Fibroblast of upper back skin (primary cell): ENCODE measurements at places on chromosomes 1 and 21.

- DNase-seq: peak; percentile 24
Observed at GRCh38 chr1:14366091-14367018, 232.1 kb upstream of the KAZN start.

DNA sequence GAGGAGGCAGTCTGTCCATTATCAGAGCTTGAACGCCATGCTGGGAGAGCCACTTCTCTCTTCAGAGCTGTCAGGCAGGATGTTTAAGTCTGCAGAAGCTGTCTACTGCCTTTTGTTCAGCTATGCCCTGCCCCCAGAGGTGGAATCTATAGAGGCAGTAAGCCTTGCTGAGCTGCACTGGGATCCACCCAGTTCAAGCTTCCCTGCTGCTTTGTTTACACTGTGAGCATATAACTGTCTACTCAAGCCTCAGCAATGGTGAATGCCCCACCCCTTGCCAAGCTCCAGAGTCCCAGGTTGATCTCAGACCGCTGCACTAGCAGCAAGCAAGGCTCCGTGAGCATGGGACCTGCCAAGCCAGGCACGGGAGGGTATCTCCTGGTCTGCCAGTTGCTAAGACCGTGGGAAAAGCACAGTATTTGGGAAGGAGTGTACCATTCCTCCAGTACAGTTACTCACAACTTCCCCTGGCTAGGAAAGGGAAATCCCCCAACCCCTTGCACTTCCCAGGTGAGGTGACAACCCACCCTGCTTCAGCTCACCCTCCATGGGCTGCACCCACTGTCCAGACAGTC lies 32.5 kb downstream of the RGS13 start:
- DNase-seq: no peak

DNA sequence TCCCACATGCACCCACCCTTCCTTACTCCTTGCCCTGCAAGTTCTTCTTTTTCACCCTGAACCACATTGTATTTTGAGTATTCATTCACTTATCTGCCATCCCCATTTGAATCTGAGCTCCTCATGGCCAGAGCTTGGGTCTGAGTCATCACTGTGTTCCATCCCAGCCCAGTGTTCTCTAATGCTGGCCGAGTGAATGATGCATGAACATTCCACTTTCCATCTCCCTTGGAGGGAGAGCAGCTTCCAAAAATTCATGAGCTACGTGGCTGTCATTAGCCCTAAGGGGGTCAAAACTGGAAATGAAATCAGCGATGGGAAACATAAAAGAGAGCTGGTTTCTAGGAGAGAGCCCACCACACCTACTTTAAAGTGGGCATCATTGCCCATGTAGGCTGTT lies 187.0 kb upstream of the USP24 start:
- peak; percentile 84 for DNase-seq

DNA sequence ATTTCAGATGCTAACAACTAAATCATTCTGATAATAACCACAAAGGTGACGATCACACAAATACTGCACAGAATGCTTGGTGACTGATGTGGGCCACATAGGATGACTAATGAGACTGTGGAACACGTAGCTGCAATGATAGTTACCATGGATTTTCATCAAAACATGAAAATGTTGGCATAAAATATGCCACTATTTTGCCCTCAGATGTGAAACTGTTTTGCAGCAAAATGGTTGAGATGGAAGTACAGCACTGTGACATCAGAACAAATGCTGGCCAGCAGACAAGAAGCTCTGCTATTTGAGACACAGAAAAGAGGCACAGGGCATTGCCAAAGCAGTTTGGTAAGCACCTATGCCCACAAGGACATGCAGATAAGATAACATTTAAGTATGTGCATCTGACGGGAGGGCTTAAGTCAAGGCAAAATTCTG lies 83.8 kb downstream of the NIBAN1 start:
- no peak for DNase-seq

DNA sequence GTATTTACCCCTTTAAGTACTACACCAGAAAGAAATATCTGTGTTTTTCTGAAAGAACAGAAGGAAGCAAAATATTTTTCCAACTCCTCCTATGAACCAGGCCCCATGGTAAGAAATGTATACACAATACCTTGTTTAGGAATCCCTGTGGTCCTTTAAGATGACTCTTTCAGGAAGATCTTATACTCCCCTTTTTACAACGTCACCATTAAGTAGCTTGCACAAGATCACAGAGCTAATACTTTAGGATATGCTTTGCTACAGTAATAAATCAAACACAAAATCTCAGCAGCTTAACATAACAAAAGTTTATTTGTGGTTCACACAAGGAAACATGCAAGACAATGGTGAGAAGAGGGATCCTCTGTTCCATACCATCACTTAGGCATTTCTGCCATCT lies 8.8 kb upstream of the LAMB3 start:
- DNase-seq: no peak

DNA sequence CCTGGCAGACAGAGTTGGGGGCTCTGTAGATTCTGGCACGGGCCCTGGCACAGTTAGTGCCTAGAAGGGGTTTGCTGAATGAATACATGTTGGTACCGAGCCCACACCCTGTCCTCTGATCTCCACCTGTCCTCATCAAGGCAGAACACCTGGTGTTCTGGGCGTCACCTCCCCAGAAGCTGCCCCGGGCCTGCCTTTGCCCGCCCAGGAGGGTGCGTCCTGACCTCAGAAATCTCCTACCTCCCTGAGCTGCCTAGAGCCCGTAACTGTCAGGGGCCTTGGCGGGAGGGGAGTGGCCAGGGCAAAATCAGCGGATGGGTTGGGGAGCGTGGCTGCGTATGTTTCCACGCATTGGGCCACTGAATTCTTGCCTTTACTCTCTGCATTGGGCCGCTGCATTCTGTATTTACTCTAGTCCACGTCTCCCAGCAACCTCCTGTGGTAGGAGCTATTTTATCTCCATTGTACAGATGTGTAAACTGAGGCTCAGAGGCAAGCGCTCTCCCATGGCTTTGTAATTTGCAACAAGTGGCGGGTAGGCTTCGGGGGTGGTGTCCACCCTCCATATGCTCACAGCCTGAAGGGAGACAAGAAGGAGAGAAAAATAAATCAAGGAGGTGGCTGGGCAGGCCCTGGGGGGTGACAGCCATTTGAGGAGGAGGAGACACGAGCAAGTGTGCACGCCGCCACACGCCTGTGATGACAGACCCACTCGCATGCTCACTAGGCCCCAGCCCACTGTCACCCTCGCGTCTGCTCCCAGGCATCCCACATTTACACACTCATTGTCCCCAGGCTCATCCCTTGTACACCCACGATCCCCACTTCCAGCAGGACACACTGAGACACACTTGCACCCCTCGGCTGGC lies 95.7 kb upstream of the WNT4 start:
- DNase-seq: no peak

GRCh38 chr1:60886793-60887331 lies 195.5 kb upstream of the NFIA start:
- peak; percentile 11 for DNase-seq

DNA sequence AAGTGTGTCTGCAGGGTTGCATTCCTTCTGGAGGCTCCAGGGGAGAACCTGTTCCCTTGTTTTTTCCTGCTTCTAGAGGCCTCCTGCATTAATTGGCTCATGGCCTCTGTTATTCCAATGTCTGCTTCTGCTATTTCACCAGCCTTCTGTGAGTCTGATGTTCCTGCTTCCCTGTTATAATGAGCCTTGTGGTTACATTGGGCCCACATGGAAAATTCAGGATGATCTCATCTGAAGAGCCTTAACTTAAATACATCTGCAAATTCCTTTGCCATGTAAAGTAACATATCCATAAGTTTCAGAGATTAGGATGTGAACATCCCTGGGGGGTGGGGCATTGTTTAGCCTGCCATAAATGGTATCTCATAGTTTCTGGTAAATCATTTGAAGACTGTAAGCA lies 181.1 kb downstream of the RWDD3 start:
- DNase-seq: peak; percentile 6

- DNase-seq: peak; percentile 90
Observed at GRCh38 chr21:42047821-42048613, 23.1 kb upstream of the UMODL1 start.

- DNase-seq: no peak
Observed at GRCh38 chr1:1033731-1034438, 14.0 kb downstream of the AGRN start.

GRCh38 chr1:207861442-207862177 lies 49.3 kb downstream of the CD34 start:
- DNase-seq: no peak

GRCh38 chr1:37157634-37158033 lies 123.3 kb upstream of the GRIK3 start:
- DNase-seq: no peak

DNA sequence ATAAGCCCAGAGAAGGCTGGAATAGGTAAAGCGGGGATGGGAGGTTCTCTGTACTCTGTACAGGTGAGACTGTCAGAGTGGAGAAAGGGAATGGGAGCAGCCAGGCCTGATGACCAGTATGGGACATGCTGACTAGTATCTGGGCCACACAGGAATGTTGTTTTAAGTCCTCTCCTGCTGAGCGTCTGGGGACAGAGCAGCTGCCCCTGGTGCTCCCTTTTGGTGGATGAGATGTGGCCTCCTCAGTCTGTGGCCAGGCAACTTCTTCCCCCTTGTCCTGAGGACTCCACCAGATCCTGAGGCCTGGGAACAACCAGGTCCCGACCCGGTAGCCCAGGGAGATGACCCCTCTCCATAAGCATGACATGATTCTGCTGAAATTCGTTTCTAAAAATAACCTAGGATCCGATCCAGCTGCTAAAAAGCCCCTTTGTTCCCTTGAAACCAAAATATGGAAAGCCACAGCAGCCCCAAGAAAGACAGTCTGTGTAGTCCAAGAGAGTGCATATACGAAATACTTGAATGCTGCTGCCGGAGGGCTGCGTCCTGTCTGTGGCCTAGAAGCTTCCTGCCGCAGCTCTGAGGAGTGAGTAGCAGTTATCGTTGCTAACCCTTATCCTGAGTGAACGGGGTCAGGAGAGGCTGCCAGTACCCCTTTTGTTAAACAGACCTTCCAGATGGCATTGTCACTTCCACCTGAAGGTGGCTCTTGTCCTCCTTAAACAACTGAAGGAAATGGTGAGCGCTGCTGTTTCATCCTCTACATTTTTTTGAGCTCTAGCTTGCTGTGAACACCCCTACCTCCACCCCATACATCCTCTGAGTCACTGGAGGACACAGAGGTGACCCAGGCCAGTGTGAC lies 47.1 kb downstream of the ATP2B4 start:
- DNase-seq: peak; percentile 86

GRCh38 chr1:2290595-2291510 lies 62.7 kb downstream of the SKI start:
- DNase-seq: peak; percentile 98

- DNase-seq: peak; percentile 41
Observed at GRCh38 chr1:233518344-233518743, 95.6 kb upstream of the KCNK1 start.

DNA sequence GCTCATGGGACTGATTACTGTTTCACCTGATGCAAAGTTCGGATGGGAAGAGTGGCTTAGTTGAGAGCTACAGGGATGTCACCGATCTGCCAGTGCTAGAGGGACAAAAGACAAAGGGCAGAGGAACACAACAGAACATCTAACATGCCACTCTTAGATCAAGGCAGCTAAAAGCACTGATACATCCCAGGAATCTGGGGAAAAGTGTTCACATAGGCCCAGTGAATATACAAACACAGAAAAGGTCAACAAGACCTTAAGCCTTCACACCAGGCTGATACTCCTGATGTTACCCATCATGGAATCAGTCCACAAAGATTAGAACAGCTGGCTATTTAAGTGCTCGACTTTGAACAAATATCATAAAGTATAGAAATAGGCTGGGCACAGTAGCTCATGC lies 163.2 kb downstream of the EIF4G3 start:
- DNase-seq: no peak

- DNase-seq: peak; percentile 1
Observed at GRCh38 chr1:241357366-241358340, 648 bp upstream of the RGS7 start.

- DNase-seq: no peak
Observed at GRCh38 chr1:63723602-63724001, 50.2 kb upstream of the ROR1 start.

DNA sequence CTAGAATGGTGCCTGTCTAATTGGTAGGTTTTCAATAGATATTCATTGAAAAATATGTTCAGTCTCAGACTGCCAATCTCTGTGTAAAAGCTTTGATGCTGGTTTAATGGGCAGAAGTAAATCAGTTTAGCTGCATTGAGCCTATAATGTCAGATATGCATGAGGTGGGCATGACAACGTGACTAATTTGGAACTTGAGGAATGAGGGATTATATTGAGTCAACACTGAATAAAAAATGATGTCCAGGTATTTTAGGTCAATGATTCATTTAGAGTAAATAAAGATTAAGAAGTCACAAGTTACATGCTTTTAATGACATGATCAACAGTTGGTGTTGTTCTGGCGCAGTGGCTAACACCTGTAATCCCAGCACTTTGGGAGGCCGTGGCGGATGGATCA lies 3.0 kb downstream of the WDR3 start:
- DNase-seq: no peak

DNA sequence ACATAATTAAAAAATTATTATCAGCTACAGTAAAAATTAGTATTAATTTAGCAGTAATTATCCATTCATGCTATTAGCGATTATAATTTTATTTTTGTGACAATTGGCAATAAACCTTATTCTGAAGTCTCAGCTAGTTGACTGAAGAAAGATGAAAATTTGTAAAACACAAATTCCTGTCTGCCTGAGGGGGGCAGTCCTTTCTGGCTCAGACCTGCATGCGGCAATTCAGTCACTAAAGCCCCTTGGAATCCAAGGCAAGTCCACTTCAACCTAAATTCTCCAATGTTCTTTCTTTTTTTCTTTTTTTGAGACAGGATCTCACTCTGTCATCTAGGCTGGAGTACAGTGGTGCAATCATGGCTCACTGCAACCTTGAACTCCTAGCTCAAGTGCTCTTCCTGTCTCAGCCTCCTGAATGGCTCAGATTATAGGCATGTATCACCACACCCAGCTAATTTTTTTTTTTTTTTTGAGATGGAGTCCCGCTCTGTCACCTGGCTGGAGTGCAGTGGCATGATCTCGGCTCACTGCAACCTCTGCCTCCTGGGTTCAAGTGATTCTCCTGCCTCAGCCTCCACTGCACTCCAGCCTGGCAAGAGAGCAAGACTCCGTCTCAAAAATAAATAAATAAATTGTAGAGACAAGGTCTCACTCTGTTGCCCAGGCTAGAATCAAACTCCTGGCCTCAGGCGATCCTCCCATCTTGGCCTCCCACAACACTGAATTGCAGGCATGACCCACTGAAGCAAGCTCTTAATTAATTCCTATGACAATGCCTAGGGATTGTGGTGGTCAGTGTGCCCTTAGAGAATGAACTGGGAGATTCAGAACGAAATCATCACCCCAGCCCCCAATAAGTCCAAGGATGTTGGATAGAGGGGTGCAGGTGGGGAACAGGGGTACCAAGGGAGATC lies 24.2 kb upstream of the ITPKB start:
- DNase-seq: no peak
